Bone marrow (tissue), 2 donors: ENCODE measurements at places on chromosomes 13 and 19.

- DNase-seq, result no peak
These were observed 397.8 kb downstream of the FGF14 start for GRCh38 chr13:102003848-102004570.

DNA sequence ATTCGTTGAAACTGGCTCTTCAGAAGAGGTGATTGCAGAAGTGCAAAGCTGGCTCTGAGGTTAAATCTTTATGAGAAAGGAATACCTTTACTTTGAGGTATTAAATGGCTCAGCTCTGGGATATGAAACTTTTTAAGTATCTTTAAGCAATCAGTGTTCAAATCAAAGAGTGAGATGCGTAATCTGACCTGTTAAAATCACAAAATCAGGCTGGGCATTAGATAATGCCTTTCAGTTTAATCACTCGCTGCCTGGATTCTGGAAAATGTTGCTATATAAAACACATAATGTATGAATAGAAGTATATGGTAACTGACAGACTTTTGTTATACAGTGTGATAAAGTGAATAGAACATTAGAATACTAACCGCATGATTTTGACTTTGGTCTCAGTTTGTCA is 2.0 kb upstream of the DGKH start:
- no peak for DNase-seq

GRCh38 chr19:53311044-53311443 is 22.5 kb upstream of the ZNF845 start:
- DNase-seq, result no peak

- DNase-seq, result no peak
These were observed 46.2 kb upstream of the SOX21 start for GRCh38 chr13:94758436-94758960.

DNA sequence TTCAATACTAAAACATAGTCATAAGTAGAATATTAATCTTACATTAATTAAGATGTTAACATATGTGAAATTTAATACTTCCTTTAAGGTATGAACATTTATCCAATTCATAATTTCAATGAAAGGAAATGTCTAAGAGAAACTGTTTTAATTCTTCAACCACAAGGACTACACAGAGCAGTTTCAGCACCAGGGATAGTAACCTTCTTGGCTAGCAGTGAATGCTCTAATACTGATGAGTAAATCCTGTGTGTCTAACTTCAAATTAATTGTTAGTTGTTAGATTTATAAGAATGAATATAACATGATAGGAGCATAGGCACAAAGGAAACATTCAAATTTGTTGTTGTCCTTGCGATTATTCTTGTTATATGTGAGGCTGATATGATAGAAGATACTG is 15.6 kb upstream of the NBEA start:
- no peak for DNase-seq

- peak; percentile 96 for DNase-seq
These were observed at the start of gene CARD8 for GRCh38 chr19:48255376-48256303. TSS of gene CARD8 (minus strand) at chr19:48255912. CDS start at chr19:48241020, 14,892 bp downstream.

DNA sequence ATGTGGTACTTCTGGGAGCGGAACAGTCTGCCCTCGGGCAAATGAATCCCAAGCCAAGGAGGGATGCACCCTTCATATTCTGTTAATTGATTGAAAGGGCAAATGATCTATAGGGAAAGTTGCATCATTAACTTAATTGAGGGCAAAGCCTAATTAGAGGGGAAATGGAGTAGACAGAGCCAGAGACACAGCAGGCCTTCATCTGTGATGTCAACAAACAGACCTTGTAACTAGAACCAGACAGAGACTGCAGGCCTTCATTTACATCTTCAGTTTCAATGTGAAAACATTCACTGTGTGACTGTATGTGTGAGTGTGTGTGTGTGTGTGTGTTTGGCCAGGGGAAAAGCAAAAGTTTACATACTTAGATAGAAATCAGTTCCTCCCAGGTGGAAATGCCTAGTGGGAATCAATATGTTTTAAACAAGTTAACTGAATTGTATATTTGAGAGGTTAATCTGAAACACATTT is 126.4 kb downstream of the SPRY2 start:
- no peak for DNase-seq

GRCh38 chr19:33606556-33606955 is 15.2 kb upstream of the CHST8 start:
- DNase-seq, result no peak

DNA sequence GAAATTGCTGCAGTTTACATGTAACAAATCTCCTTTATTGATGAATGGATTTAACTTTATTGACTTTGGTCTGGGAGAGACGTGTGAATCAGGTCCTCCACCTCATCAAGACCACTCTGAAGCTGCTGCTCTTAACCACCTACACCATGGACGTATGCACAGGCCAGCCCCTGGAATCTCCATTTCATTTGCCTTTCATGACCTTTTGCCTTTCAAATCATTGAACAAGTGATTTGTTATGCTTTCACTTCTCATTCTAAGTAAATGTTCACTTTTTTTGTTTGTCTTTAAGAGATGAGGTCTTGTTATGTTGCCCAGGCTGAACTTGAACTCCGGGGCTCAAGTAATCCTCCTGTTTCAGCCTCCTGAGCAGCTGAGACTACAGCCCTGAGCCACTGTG is 240.0 kb upstream of the SERP2 start:
- no peak for DNase-seq

DNA sequence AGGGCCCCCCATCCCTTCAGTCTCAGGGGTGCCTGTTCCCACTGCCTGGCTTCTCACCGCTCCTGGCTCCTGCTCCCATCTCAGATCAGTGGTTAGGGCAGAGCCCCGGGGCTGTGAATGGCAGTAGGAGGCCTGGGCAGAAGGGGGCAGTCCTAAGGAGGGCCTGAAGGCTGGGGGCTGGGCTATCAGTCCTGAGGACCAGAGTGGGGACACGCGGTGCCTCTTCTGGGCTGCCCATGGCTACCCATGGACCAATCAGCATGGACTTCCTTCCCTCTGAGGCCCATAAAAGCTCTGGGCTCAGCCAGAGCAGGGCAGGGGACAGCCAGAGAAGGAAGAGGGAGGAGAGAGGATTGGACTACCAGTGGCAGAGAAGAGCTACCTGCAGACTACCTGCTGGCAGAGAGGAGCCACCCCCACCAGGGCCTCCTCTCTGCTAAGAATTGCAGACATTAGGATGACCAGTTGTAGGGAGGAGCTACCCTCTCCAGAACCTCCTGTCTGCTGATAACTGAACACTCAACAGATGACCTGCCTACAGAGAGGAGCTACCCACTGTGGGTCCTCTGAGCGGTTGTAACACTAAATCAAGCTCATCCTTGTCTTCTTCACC is 12.1 kb upstream of the UBE2S start:
- DNase-seq, result no peak

DNA sequence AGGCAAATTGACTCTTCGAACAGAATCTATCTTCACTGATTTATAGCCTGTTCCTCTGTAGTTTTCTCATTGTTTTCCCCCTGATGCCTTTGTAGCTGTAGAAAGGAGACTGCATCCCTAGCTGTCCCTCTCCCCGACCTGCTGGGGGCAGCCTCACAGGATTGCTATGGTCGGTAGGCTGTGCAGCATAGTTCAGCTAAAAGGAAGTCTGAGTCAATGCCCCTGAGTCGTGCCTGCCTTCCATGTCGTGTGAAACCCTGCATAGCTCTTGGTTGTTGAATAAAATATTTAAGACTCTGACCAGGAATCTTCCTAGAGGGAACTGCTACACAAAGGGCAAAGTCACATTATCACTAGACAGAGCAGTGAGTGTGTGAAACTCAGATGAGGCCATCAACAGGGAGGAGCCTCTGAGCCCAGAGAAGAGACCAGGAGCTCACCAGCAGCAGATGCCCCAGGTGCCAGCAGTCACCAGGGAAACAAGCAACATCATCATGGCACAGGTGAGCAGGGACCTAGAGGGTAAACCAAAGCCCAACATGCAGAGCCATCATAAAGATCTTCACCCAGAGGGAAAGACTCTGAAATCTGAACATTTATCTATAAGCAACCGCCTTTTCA is 108.4 kb upstream of the NBEA start:
- DNase-seq, result no peak
